ENCODE measurements at places on chromosomes 16 and 17.

DNA sequence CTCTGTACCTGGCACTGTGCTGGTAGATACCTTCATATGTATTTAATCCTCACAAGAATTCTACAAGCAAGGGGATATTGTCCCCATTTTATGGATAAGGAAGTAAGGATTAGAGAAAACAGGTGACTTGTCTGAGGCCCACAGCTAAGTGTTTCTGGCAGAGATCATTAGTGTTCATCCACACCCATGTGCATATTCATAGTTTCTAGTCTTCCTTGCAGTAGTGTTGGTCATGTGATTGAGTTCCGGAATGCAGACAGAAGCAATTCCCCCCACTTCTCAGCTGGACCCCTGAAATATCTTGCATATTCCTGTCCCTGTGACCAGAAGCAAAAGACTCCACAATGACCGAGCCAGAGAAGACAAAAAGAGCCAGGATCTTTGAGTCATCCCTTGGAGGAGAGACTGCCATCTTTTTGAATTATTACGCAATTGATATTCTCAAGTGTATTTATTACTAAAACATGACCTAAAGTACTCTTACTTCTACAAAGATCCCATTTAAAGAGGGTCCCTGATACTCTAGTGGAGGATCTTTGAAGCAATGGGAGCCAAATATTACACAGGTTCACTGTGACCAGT is 43.4 kb downstream of the SOX9 start:
- DNase-seq = no peak

DNA sequence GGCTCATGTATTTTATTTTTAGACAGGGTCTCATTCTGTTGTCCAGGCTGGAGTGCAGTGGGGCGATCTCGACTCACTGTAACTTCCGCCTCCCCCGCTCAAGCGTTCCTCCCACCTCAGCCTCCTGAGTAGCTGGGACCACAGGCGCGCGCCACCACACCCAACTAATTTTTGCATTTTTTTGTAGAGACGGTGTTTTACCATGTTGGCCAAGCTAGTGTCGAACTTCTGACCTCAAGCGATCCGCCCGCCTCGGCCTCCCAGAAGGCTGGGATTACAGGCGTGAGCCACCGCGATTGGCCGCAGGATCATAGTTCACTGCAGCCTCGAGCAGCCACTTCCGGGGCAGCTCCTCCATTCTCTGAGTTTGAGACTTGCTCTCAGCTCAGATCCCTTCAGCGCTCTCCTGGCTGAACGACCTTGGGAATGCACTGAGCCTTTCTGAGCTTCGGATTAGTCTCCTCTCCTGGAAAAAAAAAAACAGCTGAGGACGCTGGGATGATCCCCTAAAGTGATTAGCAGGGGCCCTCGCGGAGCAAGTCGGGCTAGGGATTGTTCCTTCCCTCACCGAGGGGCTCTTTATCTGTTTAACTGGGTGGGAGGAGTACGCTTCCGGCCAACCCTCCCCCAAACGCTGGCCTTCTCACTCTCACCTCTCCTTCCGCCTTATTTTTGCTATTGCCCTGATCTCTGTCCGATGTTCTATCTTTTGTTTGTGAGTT is 1.1 kb upstream of the PKMYT1 start:
- DNase-seq = no peak

DNA sequence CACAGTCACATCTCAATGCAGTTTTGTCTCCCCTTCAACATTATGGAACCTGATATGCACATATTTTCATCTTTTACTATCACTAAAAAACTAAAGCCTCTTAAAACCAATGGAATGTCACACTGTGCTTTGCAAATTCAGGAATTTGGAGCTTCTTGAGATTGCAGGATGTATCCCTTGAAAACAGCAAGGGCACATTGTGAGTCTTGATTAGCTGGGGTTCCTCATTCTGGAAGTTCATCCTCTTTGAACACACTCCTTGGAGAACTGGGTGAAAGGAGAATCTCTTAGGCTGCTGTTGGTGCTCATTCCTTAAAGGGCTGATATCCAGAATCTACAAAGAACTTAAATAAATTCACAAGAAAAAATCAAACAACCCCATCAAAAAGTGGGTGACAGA is 21.1 kb upstream of the MYOCD start:
- DNase-seq = no peak

DNA sequence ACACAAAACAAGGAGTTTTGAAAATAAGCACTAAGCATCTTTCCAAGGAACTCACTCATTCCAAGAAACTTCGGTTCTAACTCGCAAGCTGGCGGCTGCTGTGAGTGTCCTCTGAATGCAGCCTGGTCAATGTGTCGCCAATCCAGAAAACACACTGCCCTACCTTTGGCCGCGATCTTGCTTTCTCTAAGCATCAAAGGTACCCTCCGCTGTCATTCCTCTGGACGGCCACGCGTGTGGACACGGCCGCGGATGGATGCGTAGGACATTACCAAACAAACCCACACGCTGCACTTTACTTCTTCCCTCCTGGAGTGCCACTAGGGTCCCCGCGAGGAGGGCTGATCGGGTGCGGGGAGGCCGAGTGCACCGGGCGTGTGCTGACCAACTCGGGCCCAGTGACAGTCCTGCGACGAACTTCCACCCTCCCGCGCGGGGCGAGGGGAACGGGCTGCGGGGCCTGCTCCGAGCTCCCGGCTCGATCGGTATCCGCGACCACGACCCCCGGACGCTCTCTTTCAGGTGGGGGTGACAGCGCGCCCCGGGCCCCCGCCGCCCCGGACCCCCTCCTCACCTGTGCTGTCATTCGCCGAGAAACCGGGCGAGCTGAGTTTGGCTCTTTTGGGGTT is 1.1 kb downstream of the CREBBP start:
- DNase-seq = no peak

DNA sequence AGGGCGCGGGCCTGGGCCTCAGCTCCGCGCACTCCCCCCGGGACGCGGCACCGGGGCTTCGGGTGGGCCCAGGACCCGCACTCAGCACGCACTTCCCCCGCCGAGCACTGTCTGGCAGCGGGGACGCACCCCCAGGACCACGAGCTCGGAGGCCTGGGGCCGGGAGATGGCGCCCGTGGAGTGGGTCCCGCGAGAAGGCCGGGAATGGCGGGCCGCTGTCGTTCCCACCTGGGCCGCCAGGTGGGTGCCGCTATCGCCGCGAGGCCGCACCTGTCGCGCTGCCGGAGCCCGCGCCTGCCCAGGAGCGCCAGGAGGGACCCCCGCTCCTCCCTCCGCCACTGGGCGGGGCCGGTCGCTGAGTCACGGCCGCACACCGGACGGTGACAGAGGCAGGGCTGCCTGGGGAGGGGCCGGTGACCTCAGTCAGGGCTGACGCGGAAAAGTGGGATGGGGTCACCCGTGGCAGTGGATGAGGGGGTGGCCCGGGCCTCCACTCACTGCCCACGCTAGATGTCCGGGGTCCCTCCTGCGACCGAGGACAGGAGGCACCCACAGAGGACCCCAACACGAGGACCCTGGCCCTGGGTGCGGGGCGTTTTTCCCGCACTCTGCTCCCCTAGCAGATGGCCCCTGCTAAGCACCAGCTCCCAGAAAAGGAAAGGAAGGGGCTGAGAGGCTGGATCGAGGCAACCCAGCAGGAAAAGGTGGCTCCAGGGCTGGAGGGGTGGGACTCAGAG is 6.9 kb upstream of the ACTG1 start:
- DNase-seq = no peak

- DNase-seq = no peak
Observed at GRCh38 chr16:66658143-66658859, 38.2 kb downstream of the CMTM4 start.

DNA sequence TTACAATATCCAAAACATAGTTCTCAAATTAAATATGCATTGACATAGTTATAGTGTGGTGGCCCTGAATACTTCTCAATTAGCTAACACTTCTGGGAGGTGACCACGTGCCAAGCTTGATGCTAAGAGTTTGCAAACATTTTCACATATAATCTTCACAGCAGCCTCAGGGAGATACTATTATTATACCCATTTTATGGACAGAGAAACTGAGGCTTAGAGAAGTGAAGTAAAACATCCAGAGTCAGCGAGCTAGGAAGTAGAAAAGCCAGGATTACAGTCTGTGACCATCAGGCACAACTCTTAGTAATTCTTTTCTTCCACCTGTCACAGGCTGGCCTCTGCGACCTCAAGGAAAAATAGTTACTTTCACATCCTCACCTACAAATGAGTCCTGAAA is 102.2 kb upstream of the IRX6 start:
- DNase-seq = no peak

- DNase-seq = no peak
Observed at GRCh38 chr16:88610080-88610479, 28.3 kb upstream of the IL17C start.

DNA sequence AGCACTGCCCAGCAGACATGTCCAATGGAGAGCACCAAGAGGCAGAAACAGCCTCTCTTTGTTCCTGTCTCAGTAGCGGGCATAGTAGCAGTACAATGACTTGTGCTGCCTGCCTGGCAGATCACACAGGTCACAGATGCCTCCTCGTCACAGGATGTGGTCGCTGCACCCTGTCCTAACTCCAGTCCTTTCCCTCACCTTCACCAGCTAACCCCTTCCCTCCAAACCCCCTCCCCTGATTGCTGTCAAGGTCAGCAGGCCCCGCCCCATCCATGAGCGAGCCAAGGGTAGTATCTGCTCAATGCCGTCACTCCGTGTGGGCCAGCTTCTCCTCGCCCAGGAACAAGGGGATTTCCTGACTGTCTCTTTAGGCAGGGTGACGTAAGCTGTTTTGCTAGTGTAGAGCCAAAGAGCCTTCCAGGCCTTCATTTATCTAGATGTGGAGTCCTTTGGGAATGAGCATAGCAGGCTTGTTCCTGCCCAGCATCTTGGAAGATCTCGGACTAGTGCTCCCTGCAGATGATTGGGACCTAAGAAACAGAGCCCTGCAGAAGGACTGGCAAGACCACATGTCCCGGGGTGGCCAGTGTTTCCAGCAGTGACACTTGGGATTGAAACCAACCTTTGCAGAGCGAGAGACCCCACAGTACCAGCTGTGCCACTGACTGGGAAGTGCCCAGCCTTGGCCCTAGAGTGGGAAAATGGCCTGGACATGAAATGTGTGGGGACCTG is 75.9 kb upstream of the TNRC6C start:
- no peak for DNase-seq

- no peak for DNase-seq
Observed at GRCh38 chr17:50926523-50926922, 60.4 kb upstream of the TOB1 start.

GRCh38 chr17:66351033-66351432 is 48.6 kb downstream of the PRKCA start:
- DNase-seq = no peak

DNA sequence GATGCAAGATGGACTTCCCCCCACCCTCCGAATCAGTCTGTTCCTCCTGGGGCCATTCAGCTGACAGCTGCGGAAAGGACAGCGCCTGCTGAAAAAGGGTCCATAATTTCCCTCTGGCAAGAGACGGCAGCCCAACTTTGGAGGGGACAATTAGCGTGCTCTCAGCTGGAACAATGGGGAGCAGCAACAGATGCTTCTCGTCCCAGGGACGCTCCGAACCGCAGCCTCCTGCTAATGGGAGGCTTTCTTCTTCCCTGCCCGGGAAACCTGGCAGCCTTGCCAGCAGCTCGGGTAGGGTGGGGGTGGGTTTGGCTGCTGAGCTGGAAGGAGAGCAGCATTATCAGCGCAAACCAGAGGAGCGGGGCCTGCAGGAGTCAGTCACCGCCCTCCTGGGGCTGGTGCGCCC is 500.0 kb upstream of the SALL1 start:
- DNase-seq = no peak

DNA sequence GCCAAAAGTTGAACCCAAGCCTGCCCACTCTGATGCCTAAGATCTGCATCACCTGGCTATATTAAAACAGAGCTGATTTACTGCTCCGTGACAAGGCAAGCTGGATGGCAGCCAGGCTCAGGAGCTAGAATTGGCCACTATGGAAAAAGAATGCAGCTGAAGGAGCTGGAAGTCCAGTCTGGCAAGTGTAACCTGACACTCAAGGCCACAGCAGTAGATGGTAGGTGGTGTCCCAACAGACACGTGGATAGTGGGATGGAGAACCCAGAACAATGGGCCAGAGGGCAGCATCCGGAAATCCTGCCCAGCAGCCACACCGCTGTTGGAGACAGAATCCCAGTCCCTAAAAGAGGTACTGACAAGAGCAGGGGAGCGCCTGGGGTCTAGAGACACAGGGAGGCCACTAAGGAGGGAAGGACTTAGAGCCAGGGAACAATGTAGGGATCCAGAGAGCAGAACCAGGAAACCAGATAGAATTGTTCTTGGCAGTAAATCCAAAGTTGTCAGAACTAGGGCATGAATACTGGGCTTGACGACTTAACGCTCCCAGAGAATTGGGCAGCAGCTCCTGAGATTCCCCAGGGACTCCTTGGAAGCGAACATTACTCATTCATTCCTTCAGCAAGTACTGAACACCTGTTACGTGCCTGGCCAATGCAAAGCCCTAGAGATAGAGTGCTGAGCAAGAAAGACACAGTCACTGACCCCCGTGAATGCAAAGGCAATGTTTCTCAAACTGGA is 85.7 kb downstream of the CDYL2 start:
- no peak for DNase-seq

DNA sequence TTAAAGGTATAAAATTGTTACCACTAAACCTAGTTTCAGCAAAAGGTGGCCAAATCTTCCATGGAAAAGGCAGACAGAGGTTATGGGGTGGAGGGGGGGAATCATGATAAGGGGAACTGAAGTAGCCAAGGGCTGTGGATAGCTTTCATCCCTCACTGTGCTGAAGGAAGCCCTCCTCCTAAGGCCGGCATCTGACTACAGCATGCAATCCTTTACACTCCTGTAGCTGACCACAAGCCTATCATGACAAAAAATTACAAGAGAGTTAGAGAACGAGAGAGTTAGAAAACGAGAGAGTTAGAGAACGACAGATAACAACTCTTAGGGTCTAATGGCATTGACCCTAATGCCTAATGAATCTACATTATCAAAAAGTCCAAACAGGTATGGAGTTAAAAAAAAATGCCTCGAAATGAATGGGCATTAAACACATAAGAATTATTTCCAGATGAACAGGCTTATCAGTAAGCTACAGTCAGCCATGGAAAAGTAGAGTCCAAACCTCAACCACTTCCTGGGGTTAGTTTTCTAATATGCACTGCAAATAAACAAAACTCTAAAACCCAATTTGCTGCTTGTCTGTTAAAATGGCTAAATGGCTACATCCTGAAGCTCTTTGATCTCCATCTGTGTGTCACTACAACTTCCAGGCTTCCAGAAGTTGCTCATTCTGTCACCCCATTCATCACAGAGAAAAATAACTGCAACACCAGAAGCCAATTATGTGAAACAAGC is 29.7 kb downstream of the DUSP14 start:
- no peak for DNase-seq

DNA sequence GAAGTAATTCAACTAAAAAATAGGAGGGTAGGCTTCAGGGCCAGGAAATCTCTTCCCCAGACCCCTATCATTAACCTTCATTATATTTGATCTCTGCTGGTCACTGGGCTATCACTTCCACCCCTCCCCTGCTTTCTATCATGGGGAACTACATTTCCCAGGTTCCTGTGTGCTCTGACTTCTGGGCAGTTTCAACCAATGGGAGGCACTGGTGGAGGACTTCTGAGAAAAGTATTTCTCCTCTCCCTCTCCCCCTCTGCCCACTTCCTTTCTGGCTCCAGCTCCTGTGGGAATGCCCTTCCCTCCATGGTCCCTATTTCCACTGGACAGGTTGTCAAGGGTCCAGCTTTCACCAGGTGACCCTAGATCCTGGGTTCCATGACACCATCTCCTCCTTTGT is 364.4 kb downstream of the C16orf95 start:
- DNase-seq = no peak
